Immature natural killer cell (primary cell): ENCODE measurements at places on chromosomes 11 and 22. TPM values are rescaled to one million over a fixed set of nuclear protein-coding genes. Genes with fewer than 3 reads are reported as not detected.

- DNase-seq = no peak
These were observed 2.3 kb upstream of the CRY2 start for GRCh38 chr11:45844822-45845578.

- no peak for DNase-seq
These were observed 5.0 kb downstream of the MIF start for GRCh38 chr22:23899042-23899745.

DNA sequence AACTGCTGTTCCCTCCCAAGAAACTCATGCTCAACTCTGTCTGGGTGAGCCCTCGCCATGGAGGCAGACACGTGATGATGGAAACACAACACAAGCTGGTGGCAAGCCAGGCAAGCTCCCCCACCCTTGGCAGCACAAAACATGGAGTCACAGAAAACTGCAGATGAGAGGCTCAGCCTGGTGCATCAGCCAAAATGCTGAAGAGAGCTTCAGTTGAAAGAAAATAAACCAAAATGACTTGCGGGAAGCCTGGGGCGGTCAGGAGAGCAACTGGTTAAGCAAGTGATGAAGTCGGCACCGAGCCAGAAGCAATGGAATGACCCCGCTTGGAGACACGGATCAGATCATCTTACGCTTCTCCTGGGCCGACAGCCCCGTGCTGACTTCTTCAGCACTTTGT lies 68.3 kb downstream of the C11orf58 start:
- DNase-seq = no peak

- DNase-seq = no peak
These were observed 51.6 kb downstream of the ST14 start for GRCh38 chr11:130211144-130211543.

- DNase-seq = no peak
These were observed 3.3 kb upstream of the GCAT start for GRCh38 chr22:37804352-37804880.

GRCh38 chr11:64998690-64999431 lies 2.1 kb upstream of the BATF2 start:
- no peak for DNase-seq

DNA sequence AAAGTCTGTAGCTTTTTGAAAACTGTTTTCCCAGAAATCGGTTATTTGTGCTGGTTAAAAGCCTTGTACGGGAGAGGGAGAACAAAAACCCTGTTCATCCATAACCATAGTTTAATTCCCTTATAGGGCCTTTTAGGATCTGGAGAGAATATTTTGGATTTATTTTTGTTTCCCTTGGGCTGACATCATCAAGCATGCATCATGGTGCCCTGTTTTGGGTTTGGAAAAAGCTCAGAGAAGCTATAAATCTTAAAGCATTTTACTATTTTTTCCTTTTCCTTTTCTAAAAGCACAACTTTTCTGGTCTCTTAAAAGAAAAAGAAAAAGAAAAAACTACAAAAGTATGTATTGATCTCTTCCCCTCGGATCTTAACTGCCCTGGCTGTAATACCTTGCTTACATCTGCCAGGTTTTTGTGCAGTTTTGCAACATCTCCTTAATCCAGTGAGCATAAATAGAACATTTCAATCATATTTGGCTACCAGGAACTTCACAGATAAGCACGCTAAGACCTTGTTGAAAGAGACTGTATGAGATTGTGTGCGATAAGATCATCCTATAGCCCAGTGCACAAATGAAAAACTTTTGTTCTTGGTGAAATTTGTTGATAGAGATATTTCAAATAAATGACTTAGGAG lies 88.0 kb downstream of the ZBTB16 start:
- DNase-seq = no peak

GRCh38 chr11:47854667-47855066 lies 6.5 kb upstream of the NUP160 start:
- DNase-seq = no peak

DNA sequence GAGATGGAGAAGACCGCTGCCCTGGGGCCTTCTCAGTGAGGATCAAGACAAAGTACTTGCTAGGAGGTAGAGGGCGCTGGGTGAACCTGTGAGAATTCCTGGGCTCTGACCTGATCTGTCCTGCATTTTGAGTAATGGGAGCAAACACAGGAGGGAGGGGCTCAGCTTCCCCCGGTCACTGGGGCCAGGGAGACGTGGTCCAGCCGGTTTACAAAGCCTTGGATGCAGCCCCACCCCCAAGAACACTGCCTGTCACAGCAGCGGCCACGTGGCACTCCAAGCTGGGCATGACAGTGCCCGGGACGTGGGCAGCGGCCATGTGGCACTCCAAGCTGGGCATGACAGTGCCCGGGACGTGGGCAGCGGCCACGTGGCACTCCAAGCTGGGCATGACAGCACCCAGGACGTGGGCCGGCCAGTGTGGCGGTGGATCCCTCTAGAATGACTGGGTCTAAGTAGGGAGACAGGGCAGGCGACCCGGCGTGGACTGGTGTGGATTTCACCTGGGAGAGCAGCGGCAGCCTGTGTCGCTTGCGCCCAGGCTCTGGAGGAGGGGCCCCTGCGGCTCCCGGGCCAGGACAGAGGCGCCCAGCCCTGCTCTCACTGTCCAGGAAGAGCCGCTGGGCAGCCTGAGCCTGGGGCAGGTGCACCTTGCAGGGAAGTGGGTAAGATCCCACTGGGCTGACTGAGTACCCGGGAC lies 2.5 kb upstream of the TTLL8 start:
- DNase-seq = no peak

DNA sequence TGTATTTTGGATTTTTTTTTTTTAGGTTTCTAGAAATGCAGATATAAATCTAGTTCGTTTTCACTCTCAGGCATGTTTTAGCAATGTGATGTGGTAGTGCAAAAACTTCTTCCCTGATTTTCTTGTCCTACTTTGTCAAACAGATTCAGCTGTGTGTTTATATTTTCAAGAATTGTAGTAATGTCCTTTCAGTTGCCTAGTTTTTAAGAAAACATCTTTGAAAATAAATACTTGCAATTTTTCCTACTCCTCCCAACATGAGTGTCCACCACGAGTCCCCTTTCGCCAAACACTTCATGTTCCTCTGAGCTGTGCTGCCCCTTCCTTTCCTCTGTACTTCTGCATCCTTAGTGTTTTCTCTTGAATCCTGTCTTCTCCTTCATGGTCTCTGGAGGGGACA lies 686.9 kb downstream of the NTM start:
- DNase-seq = no peak

GRCh38 chr11:112520354-112520753 lies 259.7 kb upstream of the PLET1 start:
- DNase-seq = no peak

GRCh38 chr11:69801513-69802335 lies 17.5 kb downstream of the FGF3 start:
- DNase-seq = no peak

DBX1 gene
- polyA plus RNA-seq = not detected

KRTAP5-9 gene
- not detected for polyA plus RNA-seq

KRTAP5-11 gene
- polyA plus RNA-seq = not detected

UCP3 gene
- 0.41 TPM for polyA plus RNA-seq

PKDREJ gene
- not detected for polyA plus RNA-seq

PLEKHB1 gene
- 5.8 TPM for polyA plus RNA-seq

FGF3 gene
- not detected for polyA plus RNA-seq
